Mammary microvascular endothelial cell (primary cell): ENCODE measurements at places on chromosomes 5 and 9. TPM values are rescaled to one million over a fixed set of nuclear protein-coding genes. Genes with fewer than 3 reads are reported as not detected.

Gene PCDHA1
- not detected in 2 replicates for total RNA-seq

Gene SPAG8
- 0.20 TPM in 1 of 2 replicates, not detected in the other for total RNA-seq

Gene TMEM171
- 16.9 and 17.6 TPM in 2 replicates for total RNA-seq

Gene SLC45A2
- not detected in 2 replicates for total RNA-seq

Gene RANBP17
- 2.9 and 11.9 TPM in 2 replicates for total RNA-seq

Gene SPACA9
- total RNA-seq, result 1.4 and 1.5 TPM in 2 replicates

Gene TAF11L6
- not detected in 2 replicates for total RNA-seq

Gene ARAP3
- total RNA-seq, result 37.1 and 39.6 TPM in 2 replicates

Gene PCDHB4
- total RNA-seq, result 0.07 and 0.10 TPM in 2 replicates
